ENCODE measurements at places on chromosomes 5 and 9.

- no peak for DNase-seq
These were observed 36.7 kb downstream of the ABLIM3 start for GRCh38 chr5:149177911-149178565.

DNA sequence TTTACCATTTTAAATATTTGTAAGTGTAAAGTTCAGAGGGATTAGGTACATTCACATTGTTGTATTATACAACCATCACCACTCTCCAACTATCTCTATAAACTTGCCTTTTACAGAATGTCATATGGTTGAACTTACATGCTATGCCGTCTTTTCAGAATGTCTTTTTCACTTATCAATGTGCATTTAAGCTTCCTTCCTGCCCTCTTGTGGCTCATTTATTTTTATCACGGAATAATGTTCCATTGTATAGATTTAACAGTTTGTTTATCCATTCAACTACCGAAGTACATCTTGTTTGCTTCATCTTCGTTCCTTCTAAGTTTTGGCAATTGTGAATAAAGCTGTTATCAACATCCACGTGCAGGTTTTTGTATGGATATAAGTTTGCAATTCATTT is 133.3 kb upstream of the C6 start:
- DNase-seq, result peak; percentile 7

GRCh38 chr9:268616-269015 is 54.0 kb downstream of the DOCK8 start:
- DNase-seq, result no peak

DNA sequence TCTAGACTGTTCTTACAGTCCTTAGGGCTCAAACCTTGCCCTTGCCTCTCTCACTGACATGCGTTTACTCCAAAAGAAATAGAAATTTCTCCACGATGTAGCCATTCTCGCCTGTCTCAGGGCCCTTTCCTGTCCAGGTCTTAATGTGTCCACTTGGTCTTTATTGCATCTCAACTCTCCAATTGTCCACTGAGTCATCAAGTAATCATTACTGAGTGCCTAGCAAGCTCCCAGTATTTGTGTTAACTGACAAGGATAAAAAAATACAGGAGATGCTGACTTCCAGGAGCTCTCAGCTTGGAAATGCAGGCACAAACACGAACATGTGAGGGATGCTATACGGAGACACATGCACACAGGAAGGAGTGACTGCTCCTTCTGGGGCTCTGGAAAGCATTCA is 147.3 kb downstream of the ARSB start:
- no peak for DNase-seq

DNA sequence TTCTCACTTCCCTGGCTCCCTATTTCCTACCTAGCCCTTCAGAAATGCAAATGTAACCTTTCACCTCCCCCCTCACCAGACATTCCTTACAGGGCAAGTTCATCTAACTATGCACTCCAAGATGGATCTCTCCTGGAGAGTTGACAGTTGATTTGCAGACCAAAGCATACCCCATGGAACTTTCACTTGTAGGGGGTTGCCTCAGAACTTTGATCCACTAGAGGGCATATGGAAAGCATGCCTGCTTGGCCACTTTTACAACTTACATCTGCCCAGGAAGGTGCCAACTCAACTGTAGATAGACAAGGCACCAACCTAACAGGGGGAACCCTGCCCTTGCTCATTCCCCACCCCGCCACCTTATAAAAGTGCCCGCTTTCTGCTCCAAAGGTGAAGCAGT is 187.8 kb downstream of the NXNL2 start:
- DNase-seq, result no peak

DNA sequence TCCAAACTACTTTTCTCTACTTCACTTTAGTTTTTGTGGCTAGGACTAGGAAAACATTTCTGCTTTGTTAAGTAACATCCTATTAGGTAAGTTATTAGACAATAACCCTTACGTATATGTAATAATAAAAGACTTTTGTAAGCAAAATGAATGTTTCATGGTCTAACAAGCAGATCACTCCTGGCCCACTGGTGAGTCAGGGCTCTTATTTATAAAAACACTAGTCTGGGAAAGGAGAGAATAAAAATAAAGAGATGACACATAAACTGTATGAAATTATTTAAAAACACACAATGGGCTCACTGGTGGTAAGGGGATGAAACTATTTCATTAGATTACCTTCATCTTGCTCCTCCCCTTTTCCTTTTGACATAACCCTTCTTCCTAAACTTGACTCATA is 2212.2 kb upstream of the ACO1 start:
- DNase-seq, result no peak

GRCh38 chr5:113169720-113170119 is 193.1 kb downstream of the DCP2 start:
- DNase-seq, result no peak
